ENCODE measurements at places on chromosomes 5 and 9. TPM values are rescaled to one million over a fixed set of nuclear protein-coding genes. Genes with fewer than 3 reads are reported as not detected.

The TLE1 gene
- 0.22 TPM for total RNA-seq

The C9orf153 gene
- total RNA-seq = 0.39 TPM

The APBA1 gene
- 0.51 TPM for total RNA-seq

The ANKH gene
- 123 TPM for total RNA-seq

The GBGT1 gene
- 3.6 TPM for total RNA-seq

The NTRK2 gene
- total RNA-seq = 0.45 TPM

The ECM2 gene
- total RNA-seq = not detected

The CCIN gene
- not detected for total RNA-seq

Data from activated CD4-positive, alpha-beta memory T cell treated with anti-CD3 and anti-CD28 coated beads for 36 hours (primary cell).